SJSA1 (cell line): ENCODE measurements at places on chromosomes 4 and X. TPM values are rescaled to one million over a fixed set of nuclear protein-coding genes. Genes with fewer than 3 reads are reported as not detected.

DNA sequence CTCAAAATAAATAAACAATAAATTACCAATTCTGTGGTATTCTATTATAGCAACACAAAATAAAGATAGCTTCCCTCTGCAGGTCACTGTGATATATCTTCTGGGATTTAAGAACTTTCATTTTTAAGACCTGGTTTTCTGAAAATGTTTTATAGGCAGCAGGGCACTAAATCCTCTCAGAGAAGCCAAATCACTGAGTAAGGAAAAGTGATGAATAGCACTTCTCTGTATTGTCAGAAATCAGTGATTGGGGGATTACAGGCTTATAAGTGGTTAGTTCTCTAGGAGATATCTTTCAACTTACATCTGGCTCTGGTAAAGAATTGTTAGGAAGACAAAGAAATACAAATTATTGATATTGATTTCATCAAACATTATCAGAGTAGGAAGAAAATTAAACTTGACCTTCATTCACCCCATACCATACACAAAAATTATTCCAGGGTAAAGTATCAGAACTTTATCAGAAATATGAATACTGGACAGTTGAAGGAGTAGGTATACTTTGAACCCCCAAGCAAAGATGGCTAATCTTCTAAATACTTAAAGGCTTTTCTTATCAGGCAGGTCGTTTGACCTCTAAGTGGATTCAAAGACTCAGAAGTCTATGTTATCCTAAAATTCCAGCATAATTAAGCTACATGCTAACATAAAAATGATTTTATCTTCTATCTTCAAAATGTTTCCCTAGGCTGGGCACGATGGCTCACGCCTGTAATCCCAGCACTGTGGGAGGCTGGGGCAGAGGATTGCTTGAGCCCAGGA, 81.6 kb upstream of the USP9X start:
- H3K4me1 ChIP-seq = no peaks in the 10 kb centered on the region
- no peak overlapping the region for H3K27ac ChIP-seq
- no peak for DNase-seq
- no peak overlapping the region for H3K4me3 ChIP-seq
- no peaks in the 10 kb centered on the region for H3K27me3 ChIP-seq

DNA sequence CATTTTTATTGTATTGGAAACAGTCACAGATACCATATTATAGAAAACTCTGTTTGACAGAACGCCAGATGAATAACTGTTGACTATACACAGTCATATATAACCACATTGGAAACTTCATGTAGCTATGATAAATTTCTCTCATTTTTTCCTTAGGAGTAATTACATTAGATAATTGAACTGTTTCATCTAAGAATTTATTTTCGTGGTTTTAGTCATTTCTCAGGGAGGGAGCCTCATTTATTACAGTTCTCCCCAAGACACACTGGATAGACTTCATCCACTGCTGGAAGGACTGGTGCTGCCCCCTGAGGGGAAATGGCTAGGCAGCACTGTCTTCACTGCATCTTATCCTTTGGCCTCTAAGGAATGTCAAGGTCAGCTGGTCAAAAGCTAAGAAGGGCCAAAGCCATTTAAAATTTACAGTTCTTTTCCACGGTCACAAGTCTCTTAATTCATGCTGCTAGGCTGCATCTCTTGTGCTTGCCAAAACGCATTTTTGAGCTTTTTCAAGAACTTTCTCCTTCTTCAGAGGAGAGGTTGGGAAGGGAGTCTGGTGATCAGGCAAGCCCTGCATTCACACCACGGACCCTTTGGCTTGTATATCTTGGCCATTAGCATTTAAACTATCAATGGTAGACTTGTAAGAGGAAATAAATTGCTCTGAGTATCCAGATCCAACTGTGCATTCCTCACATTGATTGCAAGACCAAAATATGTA, 145.1 kb downstream of the CBR4 start:
- no peak overlapping the region; the same call in 1 of the 2 replicates for H3K27ac ChIP-seq
- peaks cover 55% of the 10 kb centered on the region for H3K4me1 ChIP-seq
- H3K4me3 ChIP-seq = no peak overlapping the region
- peaks cover 58% of the 10 kb centered on the region for H3K36me3 ChIP-seq
- no peak for DNase-seq

DNA sequence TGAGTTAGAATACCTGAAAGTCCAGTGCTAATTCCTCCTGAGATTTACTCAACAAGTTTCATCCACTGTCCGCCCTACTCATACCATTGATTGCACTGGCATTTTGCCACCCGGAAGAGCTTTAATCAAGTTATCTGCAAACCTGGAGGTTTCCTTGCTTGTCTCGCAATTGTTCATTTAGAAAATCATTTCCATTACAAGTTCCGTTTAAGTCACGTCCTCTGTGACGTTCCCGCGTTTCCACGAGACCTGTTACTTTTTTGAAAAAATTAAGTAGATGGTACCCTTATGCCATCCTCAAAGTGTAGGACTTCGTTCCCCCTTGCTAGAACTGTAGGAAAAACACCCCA, 761 bp upstream of the FRYL start:
- DNase-seq = no peak
- H3K27ac ChIP-seq = peak overlapping the region; percentile 51
- no peaks in the 10 kb centered on the region for H3K27me3 ChIP-seq
- H3K4me1 ChIP-seq = peaks cover 14% of the 10 kb centered on the region

GRCh38 chr4:92455951-92456350, 152.2 kb downstream of the GRID2 start:
- H3K27ac ChIP-seq = no peak overlapping the region
- no peak for DNase-seq

CFAP99 gene
- not detected in 2 replicates for total RNA-seq
